Breast epithelium (tissue), 4 donors: ENCODE measurements at places on chromosomes 4 and X. TPM values are rescaled to one million over a fixed set of nuclear protein-coding genes. Genes with fewer than 3 reads are reported as not detected.

NDUFB11 gene
- 54.4 TPM for total RNA-seq

USP51 gene
- 1.9 TPM for total RNA-seq

TEX13B gene
- not detected for total RNA-seq

GRCh38 chrX:126165401-126165720 lies 728 bp downstream of the DCAF12L2 start:
- H3K27ac ChIP-seq = no peak overlapping the region
- H3K4me3 ChIP-seq = peak overlapping the region; percentile 62
- DNase-seq = no peak
- no peaks in the 10 kb centered on the region for H3K36me3 ChIP-seq
- no peaks in the 10 kb centered on the region for H3K27me3 ChIP-seq

GIMD1 gene
- total RNA-seq = not detected

GRCh38 chr4:73902038-73902637 lies 32.9 kb downstream of the CXCL1 start:
- H3K4me3 ChIP-seq = no peak overlapping the region
- no peaks in the 10 kb centered on the region for H3K36me3 ChIP-seq
- DNase-seq = no peak
- no peak overlapping the region for H3K27ac ChIP-seq
- no peaks in the 10 kb centered on the region for H3K27me3 ChIP-seq
